ENCODE measurements at places on chromosomes 5 and 9.

GRCh38 chr5:174337276-174338184 is 292.0 kb downstream of the NSG2 start:
- DNase-seq, result no peak

DNA sequence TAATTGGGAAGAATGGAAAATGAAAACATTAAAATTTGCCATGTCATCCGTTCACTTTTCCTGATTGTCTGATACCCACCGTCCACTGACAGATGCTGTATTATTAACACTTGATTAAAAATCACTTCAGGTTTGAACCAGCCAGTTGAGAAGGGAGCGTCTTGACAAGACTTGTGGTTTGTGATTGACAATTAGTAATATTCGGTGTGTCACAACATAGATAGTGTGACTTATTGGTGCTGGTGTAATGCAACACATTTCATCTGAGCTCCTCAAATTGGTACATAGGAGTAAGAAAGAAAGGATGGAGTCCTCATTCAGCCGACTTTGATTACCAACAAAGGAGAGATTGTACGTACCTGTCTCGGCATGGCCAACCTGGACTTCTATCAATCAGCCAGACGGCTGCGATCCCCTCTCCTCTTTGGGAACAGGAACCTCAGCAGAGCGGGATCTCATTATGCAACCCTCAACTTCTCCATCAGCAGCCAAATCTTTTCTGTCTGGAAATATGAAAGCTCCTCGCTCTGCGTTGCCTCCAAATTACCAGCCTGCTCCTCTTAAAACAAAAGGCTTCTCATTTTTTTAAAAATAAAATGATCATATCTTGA is 211.7 kb upstream of the MVB12B start:
- DNase-seq, result no peak

DNA sequence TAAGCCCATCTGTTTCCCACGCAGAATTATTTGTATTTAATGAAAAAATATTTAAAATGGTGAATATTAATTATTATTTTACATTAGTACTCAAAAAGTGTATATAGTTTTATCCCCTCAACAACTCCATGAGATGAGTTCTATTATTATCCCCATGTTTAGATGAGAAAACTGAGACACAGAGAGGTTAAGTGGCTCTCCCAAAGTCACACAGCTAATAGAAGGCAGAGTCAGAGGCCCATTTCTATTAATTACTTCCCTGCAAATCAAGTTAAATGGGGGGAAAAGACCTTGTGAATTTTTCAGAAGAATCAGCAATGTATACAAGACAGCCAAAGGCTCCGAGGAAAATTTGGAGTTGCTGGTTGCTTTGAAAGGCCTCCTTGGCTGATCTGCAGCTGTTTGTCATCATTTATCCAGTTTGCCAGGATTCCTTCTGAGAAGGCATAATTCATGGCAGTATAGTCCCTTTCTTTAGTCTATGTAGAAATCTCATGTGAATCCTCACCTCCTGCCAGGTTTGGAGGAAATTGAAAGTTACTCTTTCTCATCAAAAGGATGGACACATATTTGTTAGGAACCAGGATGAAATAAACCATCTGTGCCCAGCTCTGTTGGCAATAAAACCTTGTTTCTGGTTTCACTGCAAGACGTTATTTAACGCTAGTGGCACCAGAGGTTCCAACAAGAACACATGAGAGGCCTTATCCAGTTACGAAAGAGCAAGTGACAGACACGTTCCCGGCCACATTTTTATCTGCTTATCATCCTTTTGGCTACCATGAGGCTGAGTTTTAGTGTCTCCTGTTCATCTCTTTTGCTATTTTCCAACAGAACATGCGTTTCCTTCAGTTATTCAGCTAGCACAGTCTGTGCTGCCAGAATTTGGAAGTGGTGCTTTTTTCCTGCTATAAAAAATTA is 621 bp downstream of the FYB1 start:
- no peak for DNase-seq

GRCh38 chr9:106962122-106962521 is 99.2 kb downstream of the ZNF462 start:
- DNase-seq, result no peak

DNA sequence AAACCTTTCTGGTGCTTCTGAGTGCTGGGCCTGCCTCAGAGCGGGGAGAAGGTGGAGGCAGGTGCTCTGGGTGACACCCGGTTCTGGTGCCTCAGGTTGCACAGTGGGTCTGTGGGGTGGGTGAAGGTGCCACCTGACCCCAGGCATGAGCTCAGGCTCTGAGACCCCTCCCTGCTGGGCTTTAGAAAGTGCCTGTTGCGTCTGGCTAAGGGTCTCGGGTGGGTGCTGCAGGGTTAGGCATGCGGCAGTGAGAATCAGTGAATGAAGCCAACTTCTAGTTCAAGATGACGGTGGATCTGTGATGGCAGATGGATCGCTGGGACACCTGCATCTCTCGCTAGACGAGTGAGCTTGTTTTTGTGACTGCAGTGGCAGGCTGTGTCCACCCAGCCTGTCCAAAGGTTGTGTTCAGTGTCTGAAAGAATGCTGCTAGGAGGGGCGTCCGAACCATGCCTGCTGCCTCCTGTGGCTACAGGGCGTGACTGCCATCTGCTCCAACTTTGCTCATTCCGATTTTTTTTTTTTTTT is 5.0 kb downstream of the SQSTM1 start:
- no peak for DNase-seq

DNA sequence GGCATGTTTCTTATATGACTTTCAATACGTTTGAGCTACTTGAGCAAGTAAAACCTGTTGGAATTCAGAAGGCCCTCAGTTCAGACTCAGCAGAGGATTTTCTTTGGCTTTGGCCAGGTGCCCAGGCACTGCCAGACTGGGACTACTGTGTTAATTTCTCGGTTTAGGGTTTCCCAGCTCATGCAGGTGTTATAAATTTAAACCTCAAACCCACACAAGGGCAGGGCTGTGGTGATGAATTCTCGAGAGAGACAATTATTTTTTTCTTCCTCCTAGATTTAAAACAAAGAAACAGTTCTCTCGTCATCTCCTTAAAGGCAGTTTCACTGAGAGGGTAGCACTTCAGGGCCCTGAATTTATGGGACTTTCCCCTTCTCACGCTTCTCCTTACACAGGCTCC is 406.0 kb upstream of the PIK3R1 start:
- DNase-seq, result no peak

DNA sequence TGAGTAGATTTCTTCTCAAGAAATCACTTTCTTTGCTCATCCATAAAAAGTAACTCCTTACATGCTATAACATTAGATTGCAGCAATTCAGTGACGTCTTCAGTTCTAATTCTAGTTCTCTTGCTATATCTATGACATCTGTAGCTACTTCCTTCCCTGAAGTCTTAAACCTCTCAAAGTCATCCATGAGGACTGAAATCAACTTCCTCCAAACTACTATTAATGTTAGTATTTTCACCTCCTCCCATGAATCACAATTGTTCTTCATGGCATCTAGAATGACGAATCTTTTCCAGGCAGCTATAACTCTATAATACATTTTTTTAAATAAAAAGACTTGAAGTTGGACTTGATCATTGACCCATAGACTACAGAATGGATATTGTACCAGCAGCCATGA is 46.2 kb upstream of the PRRC1 start:
- no peak for DNase-seq

GRCh38 chr9:125646217-125646616 is 60.8 kb downstream of the MAPKAP1 start:
- no peak for DNase-seq

DNA sequence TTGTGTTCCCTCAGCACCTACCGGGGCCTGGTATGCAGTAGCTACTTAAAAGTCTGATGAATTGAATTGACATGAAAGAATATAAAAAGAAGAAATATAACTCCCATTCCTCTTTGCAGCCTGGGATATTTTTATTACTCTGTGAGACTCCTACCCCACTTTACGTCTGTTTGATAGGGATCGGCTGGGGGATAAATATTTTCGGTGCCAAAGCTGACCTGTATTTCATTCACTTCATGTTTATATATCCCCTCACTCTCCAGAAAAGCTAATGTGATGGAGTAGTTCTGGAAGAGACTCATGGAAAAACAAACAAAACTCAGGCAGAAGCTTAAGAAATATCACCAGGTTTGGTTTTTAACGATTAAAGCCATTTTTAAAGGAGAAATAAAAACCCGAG is 108.2 kb upstream of the TBC1D2 start:
- no peak for DNase-seq

- no peak for DNase-seq
Measured at GRCh38 chr9:116641292-116642059, 45.6 kb upstream of the TRIM32 start.

Measured in stimulated activated CD8-positive, alpha-beta memory T cell treated with anti-CD3 and anti-CD28 coated beads, Interleukin-7, amount 100 ng/mL, for 1 hour (primary cell).